ENCODE measurements at places on chromosomes 2 and 18.

- DNase-seq = no peak
Observed at GRCh38 chr18:54134053-54134452, 90.4 kb downstream of the MBD2 start.

- DNase-seq = no peak
Observed at GRCh38 chr2:223929571-223930102, 15.5 kb downstream of the WDFY1 start.

DNA sequence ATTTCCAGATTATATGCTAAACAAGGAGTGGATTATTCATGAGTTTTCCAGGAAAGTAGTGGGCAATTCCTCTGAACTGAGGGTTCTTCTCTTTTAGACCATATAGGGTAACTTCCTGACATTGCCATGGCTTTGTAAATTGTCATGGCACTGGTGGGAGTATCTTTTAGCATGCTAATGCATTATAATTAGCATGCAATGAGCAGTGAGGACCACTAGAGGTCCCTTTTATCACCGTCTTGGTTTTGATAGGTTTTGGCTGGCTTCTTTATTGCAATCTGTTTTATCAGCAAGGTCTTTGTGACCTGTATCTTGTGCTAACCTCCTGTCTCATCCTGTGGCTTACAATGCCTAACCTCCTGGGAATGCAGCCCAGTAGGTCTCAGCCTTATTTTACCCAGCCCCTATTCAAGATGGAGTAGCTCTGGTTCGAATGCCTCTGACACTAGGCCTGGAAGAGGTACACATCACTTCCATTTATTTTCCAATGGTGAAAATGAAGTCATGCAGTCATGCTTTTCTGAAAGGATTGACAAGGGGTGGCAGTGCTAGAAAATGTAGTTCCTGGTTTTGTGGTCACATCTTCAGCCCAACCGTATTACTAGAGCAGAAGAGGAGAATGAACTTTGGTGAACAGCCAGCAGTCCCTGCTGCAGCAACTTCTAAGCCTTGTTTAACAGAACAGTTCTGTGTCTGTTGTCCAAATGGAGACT is 26.6 kb upstream of the ITGA4 start:
- no peak for DNase-seq

GRCh38 chr18:24602201-24602600 is 141.8 kb downstream of the HRH4 start:
- DNase-seq = no peak

DNA sequence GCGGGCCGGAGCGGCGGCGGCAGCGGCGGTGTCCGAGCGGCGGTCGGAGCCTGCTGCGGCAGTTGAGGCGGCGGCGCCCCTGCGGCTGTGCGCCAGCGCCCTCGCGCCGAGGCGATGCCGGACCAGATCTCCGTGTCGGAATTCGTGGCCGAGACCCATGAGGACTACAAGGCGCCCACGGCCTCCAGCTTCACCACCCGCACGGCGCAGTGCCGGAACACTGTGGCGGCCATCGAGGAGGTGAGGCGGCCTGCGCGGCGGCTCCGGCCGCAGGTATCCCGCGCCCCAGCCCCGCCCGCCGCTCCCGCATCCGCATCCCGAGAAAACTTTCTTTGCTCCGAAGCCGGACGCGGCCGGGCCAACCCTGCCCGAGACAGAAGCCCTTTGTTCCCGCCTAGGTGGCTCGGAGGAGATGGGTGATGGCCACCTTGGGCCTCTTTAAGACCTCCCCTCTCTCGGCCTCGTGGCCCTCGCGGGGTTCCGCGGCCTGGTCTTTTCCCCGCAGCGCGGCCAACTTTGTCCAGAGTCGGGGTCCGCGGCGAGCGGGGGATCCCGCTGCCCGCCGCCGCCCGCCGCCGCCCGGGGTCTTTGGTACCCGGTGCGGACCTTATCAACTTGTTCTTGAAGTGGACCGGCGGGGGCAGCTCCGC is 504 bp downstream of the ASAP2 start:
- peak; percentile 14 for DNase-seq

DNA sequence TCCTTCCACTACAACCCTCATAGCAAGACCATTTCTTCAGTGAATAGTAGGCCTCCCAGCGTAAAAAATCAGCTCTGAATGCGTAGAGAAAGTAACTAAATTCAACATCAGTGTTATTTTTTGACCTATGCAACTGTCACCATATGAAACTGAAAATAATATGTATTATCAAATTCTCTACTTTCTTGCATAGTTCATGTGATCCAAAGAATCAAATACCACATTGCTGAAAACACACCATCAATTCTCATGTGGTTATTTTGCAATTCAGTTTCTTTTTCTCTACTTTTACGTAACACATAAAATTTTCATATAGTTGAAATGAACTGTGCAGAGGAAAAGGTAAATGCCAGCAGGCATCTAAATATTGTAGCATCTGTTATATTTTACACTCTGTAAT is 208.5 kb upstream of the SPOPL start:
- DNase-seq = no peak

- DNase-seq = peak; percentile 14
Observed at GRCh38 chr2:38720613-38721241, 30.4 kb downstream of the SRSF7 start.

- no peak for DNase-seq
Observed at GRCh38 chr2:61786876-61787275, 67.0 kb downstream of the FAM161A start.

DNA sequence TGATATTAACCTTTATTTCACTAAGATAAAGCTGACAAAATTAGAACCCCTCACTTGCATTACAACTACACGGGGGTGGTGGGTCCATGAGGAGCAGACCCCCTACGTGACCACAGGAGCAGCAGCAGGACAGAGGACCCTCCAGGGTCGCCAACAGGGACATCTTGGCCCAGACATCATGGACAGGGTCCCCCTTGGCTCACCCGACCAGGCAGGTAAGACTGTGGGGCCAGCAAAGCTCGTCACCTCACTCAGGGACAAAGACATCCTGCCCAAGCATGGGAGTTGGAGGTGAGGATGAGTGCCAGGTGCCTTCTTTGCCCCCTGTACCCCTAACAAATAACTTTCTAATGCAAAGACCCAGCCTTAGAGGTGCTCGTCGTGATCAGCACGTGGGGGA is 111.3 kb upstream of the RAB6C start:
- DNase-seq = no peak

- no peak for DNase-seq
Observed at GRCh38 chr2:171487803-171488259, 34.4 kb upstream of the CYBRD1 start.

- DNase-seq = no peak
Observed at GRCh38 chr2:199100326-199101110, 357.2 kb downstream of the SATB2 start.

DNA sequence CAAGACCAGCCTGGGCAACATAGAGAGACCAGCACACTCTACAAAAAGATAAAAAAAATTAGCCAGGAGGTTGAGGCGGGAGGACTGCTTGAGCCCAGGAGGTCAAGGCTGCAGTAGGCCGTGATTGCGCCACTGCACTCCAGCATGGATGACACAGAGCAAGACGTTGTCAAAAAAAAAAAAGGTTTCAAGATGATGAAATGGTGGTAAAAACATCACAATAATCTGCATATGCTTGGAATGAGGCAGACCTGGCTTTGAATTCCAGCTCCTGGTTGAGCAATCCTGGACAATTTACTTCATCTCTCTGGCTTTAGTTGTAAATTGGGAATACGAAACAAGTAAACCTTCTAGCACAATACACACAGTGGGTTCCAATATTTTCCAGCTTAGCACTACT is 24.1 kb downstream of the USP40 start:
- DNase-seq = no peak

DNA sequence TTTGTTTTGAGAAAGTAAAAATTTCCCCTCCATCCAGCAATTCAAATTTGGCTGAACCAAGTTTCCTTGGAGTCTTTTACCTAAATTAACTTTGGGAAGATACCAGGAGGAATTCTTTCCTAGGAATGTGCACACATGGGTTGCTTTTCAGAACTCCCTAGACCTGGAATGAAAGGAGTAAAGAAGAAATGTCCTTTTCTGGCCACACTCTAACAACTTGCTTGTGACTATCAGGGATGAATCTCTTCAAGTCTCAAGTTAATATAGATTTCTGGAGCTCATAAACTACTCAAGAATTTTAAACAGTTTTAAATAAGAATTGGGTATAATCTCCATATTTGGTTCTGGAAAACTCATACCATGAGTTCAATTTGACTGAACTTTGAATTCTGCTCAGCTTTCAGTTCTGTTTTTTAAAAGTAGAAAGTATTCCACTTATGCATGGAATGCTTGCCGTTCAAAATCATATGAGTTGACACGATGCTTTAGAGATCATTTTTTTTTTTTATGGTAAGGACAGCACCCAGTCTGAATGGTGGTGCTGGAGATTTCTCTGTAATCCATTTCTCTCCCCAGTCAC is 7.7 kb downstream of the RASGRP3 start:
- no peak for DNase-seq

GRCh38 chr2:238869293-238870124 is 21.6 kb downstream of the TWIST2 start:
- no peak for DNase-seq

- DNase-seq = no peak
Observed at GRCh38 chr2:43169099-43169945, 57.1 kb downstream of the ZFP36L2 start.

- DNase-seq = no peak
Observed at GRCh38 chr2:27856386-27856785, 33.8 kb downstream of the RBKS start.

DNA sequence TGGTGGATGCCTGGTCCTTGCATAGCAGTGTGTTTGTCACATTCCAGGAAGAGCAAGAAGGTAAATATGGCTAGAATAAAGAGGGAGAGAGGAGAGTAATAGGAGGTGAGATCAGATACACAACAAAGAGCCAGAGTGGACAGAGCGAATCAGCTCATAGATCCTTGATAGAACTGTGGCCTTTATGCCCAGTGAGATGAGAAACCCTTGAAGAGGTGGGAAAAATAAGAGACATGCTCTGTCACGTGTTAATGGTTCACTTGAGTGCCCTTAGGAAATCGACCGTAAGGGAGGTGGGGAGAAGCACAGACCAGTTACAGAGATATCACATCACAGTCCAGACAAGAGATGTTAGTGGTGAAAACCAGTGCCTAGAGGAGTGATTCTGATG is 84.7 kb upstream of the RAB27B start:
- no peak for DNase-seq

DNA sequence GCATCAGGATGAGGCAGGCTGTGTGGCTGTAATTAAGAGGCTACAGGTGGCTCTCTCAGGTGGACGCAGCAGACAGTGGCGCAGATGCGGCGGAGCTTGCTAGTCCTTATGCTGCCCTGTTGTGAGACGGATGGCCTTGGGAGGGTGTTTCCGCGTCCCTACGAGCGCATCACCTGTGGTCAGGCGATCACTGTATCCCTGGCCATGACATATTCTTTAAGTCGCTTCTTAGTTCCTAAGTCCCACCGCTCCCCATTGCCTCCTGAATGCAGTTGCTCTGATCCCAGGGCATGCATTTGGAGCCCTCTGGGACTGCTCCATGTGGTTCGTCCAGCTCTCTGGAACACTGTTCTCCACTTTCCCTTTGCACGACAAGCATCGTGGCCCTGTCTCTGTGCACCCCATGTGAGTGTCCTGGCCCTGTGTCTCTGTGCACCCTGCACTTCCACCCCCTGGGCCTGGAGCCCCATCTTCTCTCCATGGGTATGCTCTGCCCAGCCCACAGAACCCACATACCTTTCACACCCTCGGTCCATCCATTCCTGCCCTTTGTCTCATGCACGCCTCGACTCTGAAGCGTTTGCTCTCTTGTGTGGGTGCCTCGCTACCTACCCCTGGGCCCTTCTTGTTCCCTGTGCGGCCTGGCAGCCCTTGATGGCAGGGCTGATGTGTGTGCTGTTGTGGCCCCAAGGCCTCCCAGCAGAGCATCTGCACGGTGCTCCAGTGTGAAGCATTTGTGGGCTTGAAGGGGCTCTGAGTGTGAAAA is 74.4 kb downstream of the SH3RF3 start:
- no peak for DNase-seq

GRCh38 chr2:237361194-237362004 is 52.6 kb downstream of the COL6A3 start:
- DNase-seq = no peak

DNA sequence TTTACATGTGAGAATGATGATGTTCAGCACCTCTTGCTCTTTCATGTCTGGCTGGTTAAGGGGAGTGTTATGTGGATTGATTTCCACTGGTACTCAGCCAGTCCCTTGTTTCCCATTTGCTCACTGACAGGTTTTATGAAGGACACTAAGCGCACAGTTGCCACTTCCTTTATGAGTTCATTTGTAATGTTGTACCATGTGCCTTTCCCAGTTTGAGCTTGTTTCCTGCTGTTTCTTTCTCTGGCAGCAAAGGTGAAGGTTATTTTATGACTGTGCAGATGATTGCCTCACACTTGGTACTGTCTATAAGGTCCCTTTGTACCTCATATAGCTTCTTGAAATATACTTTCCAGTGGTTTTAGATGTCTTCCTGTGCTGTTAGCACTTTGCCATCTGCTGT is 1700.5 kb upstream of the TMEFF2 start:
- no peak for DNase-seq

GRCh38 chr2:37190290-37190689 is 1.8 kb upstream of the SULT6B1 start:
- no peak for DNase-seq

GRCh38 chr18:49691177-49691608 is 122.1 kb downstream of the ACAA2 start:
- DNase-seq = no peak

- no peak for DNase-seq
Observed at GRCh38 chr2:28368357-28368798, 24.3 kb upstream of the FOSL2 start.

DNA sequence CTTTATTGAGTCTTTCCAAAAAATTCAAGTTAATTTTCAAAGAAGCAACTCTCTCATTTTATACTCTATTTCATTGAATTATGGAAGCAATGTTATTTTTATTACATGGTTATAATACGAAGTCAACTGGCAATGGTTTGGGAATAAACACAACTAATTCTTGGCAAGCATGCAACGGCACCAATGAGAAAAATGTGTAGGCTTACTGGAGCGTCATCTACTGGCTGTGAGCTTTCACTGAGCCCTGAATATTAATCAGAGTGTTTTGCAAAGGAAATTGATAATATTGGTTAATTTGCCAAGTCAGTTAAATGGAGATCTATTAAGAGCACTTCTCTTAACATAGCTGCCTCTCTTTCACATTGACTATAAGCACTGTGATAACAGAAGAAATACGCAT is 163.9 kb downstream of the IKZF2 start:
- DNase-seq = no peak

DNA sequence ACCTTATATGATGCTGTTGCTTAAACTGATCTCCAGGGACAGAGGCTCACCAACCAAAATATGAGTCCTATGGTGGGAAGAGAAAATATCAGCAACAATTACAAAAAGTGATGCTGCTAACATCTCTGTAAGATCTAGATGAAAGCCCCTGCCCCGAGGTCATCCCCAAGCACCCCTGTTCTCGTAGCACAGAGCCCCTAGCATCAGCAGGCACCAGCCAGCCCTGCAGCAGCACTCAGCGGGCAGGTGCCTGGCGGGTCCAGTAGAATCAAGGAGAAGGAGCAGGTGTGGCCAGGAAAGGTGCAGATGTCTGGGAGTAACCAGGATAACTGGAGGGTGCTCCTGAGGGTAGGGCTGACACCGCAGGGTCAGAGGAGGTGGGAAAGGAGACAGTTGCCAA is 474.2 kb upstream of the MYT1L start:
- DNase-seq = no peak

- no peak for DNase-seq
Observed at GRCh38 chr2:125408874-125409538, 1247.0 kb upstream of the GYPC start.

GRCh38 chr2:45391866-45392265 is 219.2 kb downstream of the SRBD1 start:
- no peak for DNase-seq
